Dermis microvascular lymphatic vessel endothelial cell (primary cell): ENCODE measurements at places on chromosomes 7 and 10. TPM values are rescaled to one million over a fixed set of nuclear protein-coding genes. Genes with fewer than 3 reads are reported as not detected.

GRCh38 chr10:120503689-120504088 is 46.7 kb downstream of the PLPP4 start:
- no peak for DNase-seq

- no peak for DNase-seq
Observed at GRCh38 chr10:130766071-130766470, 545.5 kb downstream of the TCERG1L start.

Gene SDK1
- total RNA-seq: 0.39 and 2.1 TPM in 2 replicates

Gene ITPRID1
- not detected in 2 replicates for total RNA-seq

DNA sequence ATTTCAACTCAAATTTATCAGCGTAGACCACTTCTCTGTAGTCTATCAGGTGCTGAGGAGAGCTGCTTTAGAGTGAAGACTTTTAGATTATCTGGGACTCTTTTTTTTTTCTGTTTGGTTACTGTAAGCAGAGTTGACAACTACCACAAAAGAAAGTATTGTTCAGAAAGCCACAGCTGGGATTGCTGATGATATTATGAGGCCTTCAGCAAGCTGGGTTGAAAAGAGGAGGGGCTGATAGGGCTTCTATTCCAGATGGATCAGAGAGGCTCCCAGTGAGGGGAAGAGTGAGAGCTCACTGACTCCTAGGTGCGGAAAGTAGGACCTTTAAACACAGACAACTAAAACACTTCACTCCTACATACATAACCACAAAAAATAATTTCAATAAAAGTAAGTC is 188.5 kb upstream of the FERD3L start:
- no peak for DNase-seq

Gene GPNMB
- total RNA-seq: 0.13 TPM in 1 of 2 replicates, not detected in the other

DNA sequence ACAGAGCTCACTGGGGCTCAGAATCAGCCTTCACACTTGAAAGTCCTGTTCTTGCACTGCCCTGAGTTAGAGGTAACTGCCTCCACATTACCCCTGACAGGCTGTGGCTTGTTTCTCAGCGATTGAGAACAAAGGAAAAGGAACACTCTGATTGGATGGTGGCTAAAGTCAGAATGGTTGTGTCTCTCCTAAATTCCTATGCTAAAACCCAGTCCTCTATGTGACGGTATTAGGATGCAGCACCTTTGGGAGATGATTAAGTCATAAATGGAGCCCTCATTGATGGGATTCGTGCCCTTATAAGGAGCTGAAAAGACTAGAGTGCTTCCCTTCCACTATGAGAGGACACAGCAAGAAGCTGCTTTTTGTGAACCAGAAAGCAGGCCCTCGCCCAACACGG is 38.9 kb upstream of the DGKI start:
- DNase-seq: no peak

Gene AFAP1L2
- 0.76 and 1.2 TPM in 2 replicates for total RNA-seq

DNA sequence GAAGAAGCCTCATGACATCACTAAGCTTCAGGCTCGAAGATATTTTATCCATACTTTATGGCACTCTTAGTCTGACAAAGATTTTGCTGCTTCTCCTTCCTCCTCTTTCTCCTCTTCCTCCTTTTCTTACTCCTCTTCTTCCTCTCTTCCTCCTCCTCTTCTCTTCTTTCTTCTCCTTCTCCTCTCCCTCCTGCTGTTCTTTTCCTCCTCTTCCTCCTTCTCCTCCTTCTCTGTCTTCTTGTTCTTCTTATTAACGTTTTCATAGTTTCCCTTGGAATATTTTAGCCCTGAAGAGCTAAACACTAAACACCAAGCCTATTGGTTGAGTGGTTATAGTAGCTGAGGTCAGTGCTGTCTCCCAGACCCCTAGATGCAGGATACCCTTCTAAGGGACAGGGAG is 137.7 kb downstream of the CREB5 start:
- DNase-seq: no peak

DNA sequence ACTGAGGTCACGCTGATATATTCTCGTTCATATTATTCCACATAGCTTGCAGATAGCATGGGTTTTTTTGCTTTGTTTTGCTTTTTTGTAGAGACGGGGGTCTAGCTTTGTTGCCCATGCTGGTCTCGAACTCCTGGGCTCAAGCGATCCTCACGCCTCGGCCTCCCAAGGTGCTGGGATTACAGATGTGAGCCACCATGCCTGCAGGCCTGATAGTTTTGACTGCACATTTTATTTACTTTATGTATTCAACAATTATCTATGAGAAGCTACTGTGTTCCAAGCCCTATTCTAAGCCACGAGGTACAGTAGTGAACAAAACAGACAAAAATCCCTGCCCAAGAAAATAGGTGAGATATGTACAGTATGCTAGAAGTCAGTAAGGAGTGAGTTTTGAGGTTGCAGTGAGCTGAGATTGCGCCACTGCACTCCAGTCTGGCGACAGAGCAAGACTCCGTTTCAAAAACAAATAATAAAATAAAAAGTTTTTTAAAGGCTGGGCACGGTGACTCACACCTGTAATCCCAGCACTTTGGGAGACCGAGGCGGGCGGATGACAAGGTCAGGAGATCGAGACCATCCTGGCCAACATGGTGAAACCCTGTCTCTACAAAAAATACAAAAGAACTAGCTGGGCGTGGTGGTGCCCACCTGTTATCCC is 1.3 kb upstream of the YWHAG start:
- no peak for DNase-seq

Gene ASZ1
- total RNA-seq: not detected in 2 replicates

Gene CC2D2B
- 0.13 TPM in 2 replicates for total RNA-seq

DNA sequence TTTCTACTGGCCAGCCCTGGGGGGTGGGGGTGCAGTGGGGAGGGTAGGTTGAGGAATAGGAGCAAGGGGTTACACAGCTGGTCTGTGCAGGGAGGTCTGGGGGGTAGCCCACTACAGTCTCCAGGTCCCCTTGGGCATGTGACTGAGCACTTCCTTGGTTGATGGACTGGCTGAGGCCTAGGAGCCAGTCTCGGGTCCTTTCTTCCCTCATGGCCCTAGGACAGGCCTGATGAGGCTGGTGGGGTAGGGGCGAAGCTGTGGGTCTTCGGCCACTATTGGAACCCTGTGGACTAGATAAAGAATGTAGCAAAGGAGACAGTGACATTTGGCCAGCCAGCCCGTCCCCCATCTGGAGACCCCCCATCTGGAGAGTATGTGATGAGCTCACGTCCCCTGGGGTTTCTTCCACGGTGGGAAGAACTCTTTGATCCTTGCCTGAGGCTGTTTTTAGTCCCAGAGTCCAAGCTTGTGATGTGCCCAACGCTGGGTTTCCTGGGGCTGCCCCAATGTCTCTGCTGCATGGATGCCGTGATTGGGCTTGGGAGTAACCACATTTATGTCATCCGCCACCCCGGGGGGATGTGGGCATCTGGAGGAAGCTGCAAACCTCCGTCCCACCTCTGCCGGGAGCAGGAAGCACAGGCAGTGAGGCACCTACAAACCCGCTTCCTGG is 20.7 kb downstream of the FAM241B start:
- DNase-seq: no peak

Gene GHRHR
- not detected in 2 replicates for total RNA-seq

Gene CYP3A4
- total RNA-seq: not detected in 2 replicates

Gene GPR158
- total RNA-seq: under 0.01 TPM in 1 of 2 replicates, not detected in the other

Gene NSMCE4A
- total RNA-seq: 39.8 and 44.3 TPM in 2 replicates

Gene CCDC3
- total RNA-seq: 0.13 and 1.5 TPM in 2 replicates

Gene SLC39A12
- under 0.01 TPM in 1 of 2 replicates, not detected in the other for total RNA-seq

GRCh38 chr7:29511337-29511736 is 52.3 kb upstream of the PRR15 start:
- DNase-seq: no peak
